ENCODE measurements at places on chromosomes 7 and 10.

DNA sequence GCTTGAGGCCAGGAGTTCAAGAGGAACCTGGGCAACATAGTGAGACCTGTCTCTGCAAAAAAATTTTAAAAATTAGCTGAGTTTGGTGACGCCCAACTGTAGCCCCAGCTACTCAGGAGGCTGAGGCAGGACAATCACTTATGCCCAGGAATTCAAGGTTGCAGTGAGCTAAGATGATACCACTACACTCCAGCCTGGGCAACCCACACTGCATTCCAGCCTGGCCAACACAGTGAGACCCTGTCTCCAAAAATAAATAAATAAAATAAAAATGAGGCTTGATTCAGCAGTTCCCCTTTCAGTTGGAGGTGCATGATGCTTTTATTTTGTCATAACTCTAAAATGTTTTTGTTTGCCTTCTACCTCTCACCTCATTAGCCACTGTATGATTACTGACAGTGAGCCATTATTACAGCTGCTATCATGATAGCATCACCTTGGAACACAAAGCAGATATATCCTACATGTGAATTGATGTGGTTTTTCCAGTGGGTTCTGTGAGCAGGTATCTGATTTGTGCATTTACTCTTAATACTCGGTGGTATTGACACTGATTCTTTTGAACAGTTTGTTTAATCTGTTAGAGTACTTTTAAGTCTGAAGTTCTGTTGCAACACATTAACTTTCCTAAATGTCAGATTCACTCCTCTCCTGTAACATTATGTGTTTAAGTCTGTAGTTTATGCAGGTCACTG, 49.1 kb downstream of the ARID5B start:
- no peak for DNase-seq

DNA sequence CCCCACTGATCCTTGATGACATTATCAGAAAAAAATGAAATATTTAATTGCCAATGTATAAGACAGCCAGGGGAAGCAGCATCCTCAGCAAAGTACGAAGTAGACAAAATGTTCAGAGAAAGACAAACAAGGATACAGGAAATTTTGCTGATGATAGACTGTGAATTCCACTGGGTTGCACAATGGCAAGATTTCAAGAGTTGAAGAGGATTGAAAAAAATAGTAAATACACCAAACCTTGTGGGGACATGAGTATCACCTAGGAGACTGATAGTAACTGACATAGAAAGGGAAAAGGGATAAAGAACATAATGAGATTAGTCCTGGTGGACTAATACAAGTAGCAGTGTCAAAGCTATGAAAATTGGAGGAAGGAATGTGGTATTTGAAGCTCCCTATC, 16.5 kb downstream of the CNOT4 start:
- no peak for DNase-seq

DNA sequence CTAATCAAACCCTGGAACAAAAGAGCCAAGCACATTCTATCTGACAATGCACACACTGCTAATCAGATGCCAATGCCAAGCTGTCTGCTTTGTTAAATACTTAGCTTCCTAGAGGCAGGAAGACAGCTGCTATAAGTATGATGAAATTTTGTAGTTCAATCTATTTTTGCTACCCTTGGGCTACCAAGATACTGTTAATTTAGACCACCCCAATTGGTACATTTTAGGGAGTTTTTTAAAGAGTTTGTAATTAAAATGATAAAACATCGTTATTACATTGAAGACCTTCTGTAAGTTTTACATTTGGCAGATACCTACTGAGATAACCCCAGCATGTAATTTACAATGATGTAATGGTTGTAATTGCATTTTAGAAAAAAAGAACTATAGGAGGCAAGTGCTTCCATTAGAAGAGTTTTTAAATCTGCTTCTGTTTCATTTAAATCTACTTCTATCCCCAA, 268.5 kb downstream of the ADK start:
- no peak for DNase-seq

GRCh38 chr10:534047-534566, 155.4 kb downstream of the DIP2C start:
- no peak for DNase-seq

DNA sequence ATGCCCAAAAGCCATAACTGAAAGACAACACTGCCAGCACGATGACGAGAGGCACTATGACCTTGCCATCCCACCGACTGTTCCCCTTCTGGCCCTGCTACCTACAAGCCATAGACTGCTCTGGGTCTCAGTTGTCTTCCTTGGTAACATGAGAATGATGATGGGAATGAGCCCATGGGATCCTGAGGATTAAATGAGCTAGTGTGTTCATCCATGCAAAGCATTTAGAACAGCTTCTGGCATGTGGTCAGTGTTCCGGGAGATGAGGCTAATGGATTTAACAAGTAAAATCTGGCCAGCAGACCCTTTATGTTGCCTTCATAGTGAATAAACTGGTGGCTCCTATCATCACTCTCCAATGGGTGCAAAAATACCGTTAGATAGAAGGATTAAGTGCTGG, 62.4 kb upstream of the WDR11 start:
- DNase-seq, result no peak

- DNase-seq, result no peak
Observed at GRCh38 chr10:132023092-132023811, 41.5 kb upstream of the BNIP3 start.

DNA sequence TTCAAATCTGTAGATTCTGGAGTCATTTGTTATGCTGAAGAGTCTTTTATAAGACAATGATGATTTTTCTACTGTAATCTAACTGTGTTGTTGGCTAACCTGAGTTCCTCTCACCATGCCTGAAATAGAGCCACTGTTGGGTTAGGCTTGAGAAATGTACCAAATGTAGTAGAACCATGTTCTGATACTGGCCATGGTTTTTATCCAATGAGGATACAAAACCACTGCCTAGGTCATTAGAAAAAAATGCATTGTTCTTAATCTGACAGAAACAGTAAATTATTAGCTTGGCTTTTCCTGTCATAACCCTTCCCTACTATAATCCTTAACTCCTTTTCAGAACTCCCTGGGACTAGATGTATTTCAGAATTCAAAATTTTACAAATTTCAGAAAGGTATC, 86.6 kb downstream of the RAPGEF5 start:
- no peak for DNase-seq

DNA sequence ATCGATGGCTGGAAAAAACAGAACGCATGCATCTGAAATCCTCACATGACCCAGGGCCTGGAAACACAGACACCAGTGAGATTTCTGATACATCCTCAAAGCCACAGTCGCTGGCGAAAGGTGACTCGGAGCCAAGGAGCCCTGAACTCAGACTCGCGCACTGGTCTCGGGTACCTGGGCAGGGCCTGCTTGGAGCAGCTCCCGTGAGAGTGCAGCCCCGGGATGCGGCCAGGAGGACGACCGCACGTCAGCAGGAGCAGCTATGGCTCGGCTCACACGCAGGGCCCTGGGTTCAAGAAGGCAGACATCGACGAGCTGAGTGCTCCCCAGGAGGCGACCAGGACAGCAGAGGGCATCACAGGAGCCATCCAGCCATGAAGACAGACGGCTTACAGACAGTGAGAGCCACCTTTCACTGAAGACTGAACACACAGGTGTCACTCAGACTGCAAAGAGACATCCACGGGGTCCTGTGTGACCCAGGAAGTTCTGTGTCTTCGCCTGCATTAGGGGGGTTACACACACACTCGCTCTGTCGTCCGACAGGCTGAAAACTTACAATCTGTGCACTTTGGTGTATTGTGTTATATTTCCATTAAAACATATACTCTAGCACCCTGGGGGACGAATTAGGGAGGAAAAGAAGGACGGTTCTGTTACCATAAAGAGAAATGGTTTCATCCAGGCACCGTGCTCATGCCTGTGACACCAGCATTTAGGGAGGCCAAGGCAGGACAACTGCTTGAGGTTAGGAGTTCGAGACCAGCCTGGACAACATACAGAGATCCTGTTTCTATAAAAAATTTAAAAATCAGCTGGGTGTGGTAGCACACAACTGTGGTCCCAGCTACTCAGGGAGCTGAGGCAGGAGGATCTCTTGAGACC, 227.7 kb downstream of the MAD1L1 start:
- DNase-seq, result no peak

GRCh38 chr7:50852901-50853300, 70.2 kb upstream of the GRB10 start:
- DNase-seq, result no peak

- no peak for DNase-seq
Observed at GRCh38 chr10:11288302-11288701, 270.6 kb downstream of the CELF2 start.

- DNase-seq, result no peak
Observed at GRCh38 chr7:144835155-144835611, 670 bp downstream of the TPK1 start.

GRCh38 chr10:44830022-44830421, 81.1 kb upstream of the TMEM72 start:
- no peak for DNase-seq

Data from cortex of kidney (tissue), 1 donor.